Posterior cingulate gyrus (tissue), 11 donors: ENCODE measurements at places on chromosomes 16 and 17.

DNA sequence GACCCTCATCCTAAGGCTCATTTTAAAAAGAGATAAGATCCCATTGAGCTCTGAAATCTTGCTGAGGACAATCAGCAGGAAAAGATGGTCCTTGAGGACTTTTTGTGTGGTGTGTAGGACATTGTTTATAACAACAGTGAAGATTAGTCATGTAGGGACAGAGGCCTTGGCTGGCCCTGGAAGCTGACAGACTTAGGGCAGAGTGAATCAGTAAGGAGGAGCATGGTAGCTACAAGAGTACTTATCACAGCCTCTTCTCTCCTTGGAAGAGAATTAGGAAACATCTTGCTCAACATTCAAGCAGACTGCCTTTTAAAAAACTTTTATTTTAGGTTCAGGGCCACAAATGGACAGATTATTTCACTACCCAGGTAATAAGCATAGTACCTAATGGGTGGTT is 665.9 kb upstream of the SALL1 start:
- DNase-seq, result no peak

DNA sequence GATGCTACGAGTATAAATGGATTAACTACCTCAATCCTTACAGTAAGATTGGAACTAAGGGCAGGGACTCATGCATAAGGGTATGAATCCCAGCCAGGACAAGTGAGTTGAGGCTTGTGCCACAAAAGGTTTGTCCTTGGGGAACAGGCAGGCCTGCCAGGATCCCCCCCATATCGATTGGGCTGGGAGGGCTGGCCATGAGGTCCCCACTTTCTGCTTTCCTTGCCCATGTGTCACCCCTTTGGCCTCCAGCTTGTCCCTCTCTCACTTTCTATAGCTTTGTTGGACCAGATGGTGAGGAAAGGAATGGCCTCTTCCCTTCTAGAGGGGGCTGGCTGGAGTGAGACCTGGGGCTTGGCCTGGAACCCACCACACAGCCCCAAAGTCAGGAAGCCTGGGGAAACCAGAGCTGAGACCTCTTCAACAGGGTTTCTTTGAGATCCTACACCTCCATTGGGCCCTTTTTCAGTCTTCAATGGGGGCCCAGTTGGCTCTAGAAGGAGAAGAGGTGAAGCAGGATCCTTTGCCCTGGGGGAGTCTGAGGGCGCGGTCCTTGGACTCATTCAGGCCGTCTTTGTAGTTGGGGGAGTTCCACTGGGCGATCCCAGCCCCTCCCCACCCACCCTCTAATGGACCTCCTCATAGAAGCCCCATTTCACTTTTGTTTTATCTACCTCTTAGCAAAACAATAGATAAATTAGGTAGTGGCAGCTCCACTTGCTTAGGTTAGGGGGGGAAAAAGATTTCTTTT is 57.3 kb downstream of the IGF2BP1 start:
- no peak for DNase-seq

- no peak for DNase-seq
Observed at GRCh38 chr16:2775765-2776499, 1.1 kb downstream of the ELOB start.

DNA sequence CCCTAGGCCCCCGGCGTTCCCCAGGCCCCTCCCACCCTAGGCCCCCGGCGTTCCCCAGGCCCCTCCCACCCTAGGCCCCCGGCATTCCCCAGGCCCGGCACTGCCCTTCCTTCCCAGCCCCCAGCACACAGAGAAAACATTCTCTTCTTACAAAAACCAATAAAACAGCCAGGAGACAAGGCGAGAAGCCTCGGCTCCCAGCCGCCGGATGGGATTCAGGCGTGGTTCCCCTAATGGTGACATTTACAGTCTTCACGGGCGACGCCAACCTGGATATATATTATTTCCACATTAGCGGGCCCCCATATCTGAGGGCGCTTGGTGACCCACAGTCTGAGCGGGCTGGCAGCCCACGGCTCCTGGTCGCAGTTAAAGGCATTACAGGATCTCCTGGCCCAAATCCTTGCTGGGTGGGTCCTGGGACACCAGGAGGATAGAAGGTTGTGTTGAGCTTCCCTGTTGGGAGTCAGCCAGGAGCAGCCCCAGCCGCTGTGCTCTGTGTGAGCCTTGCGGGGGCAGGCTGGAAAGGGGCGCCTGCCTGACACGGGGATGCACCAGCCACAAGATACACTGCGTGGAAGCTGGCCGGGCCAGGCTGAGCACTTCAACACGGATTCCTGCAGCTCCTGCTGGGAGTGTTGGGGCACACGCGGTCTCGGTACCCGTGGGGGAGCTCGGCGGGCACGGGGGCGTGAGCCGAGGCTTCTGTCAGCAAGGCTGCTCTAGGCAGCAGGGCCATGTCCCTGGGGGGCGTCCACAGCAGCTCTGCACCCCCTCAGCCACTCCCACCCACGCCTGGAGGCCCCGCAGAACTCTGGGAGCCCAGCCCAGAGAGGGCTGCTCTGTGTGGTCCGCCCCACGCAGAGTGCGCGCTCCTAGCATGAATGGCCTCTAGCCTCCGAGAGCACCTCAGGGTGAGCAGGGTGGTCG is 83.7 kb downstream of the LMF1 start:
- no peak for DNase-seq

DNA sequence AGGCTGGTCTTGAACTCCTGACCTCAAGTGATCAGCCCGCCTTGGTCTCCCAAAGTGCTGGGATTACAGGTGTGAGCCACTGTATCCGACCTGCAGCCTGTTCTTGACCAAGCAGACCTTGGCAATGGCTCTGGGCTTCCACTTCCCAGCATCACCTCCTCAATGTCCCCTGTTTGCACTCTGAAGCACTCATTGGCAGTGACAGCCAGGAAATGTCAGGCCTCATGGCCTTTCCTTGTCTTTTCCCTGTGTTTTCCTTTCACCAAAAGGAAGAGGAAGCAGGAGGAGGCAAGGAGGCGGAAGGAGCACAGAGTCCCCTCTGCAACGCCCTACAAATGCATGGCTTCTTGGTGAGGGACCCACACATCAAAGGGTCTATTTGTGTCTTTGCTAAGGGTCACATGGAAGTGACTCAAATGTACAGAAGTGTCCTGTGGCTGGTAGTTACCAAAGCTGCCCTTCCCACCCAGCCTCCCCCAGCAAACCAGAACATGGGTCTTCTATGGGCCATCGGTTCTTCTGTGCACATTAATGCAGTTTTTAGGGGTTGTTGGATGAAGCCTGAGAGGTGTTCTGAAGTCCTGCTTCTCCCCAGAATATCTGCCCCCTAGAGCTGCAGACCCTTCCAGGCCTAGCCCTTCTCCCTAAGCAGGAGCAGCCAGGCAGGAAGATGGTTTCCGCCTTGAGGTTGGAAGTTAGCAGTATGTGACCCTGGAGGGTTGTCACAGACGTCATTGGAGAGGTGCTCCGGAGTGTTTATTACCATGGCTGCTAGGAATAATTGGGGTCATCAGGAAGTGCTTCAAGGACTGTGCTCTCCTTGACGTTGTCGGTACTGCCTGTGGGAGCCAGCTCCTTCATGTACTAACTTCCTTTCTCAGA is 60.8 kb downstream of the WIPI1 start:
- no peak for DNase-seq

- DNase-seq, result no peak
Observed at GRCh38 chr16:69717066-69717465, 9.3 kb downstream of the NQO1 start.

GRCh38 chr17:79340333-79341221 is 266.0 kb downstream of the ENGASE start:
- DNase-seq, result no peak

DNA sequence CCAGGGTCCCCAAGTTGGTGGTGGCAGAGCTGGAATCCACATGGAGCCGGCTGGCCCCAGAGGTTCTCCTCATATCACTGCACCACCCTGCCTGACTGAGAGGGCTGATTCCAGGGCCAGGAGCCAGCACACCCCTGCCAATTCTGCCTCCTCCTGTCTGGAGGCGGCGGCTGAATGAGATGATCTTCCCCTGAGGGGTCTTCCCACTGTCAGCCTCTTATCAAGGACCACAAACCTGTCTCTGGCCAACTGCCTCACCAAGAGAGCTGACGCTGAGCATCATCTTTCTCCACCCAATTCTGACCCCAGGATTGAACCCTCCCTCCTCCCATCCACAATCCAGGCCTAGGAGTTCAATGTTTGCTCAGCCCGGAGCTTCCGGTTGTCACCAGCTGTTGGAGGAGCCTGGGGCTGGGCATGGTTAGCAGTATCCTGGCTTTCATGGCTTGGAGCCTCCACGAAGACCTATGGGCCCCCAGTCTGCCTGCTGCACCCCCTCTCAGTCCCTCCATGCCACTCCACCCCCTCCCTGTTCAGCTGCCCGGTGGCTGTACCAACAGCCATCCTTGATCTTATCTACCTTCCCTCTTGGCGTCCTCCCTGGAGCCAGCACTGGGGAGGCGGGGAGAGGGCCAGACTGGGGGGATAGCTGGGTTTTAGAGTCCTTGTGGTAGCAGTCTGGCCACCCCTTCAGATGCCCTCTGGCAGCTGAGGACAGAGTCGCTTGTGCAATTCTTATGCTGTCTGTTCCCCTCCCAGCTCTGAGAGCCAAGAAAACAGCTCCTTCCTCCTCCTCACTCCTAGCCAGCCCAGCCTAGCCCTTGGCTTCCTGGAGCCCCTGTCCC is 25.6 kb downstream of the ABCC3 start:
- DNase-seq, result no peak

GRCh38 chr17:61503961-61504360 is 51.7 kb downstream of the TBX4 start:
- no peak for DNase-seq

GRCh38 chr17:80902197-80902962 is 89.3 kb upstream of the CHMP6 start:
- no peak for DNase-seq

GRCh38 chr17:82861393-82861775 is 21.6 kb upstream of the ZNF750 start:
- no peak for DNase-seq
